Tibial nerve (tissue), 4 donors: ENCODE measurements at places on chromosomes 6 and 20.
A peak's percentile ranks its signal among the peaks of the same experiment; 100 is the strongest.

DNA sequence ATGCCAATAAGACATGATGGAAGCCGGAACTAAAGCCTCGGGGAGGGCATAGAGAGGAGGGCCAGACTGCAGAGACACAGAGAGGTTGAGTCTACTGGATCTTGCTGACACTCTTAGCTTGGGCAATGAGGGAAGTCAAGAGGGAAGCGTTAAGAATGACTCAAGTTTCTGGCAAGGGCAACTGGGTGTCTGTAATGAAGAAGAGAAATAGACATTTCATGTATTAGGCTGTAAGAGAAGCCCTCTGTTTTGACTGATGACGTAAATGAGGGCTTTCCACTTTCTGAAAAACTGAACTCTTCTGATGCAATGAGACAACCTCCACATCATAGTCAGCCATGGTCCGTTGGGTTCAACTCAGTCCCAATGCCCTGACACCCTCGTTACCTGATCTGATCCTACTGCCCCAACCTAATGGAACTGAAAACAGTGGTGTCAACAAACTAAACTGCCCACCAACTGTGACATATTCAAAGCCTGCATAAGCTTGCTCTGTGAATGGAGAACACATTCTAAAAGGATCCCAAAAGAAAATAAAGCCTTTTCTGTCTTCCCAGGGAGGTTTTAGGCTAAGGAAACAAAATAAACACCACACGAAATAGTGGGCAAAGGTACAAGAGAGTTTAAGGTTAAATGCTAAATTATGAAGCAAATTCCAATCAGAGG, 45.8 kb upstream of the PNRC1 start:
- peak; percentile 64 for DNase-seq

DNA sequence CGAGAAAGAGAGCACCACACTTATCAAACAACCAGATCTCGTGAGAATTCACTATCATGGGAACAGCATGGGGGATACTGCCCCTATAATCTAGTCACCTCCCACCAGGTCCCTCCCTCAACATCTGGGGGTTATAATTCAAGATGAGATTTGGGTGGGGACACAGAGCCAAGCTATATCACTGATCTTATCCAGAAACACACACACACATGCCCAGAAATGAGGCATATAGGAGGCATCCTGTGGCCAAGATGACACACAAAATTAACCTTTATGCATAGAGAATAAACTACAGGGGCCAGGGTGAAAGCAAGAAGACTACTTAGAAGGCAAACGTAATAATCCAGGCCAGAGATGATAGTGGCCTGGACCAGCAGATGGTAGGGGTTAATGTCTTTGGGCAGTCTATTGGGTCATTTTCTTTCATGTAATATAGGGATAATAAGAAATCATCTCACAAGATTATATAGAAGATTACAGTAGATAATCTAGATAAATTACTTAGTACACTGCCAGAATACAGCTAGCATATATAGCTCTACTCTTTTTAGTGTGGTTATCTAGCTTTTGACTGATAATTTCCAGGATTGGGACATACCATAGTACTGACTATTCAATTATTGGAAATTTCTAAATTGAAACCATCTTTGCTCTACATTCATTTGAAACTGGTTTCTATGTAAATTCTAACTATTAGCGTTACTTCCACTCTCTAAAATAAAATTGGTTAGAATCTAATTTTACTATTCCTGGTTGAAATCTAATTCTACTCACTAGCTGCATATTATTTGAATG, 20.0 kb downstream of the RNF144B start:
- no peak for DNase-seq

DNA sequence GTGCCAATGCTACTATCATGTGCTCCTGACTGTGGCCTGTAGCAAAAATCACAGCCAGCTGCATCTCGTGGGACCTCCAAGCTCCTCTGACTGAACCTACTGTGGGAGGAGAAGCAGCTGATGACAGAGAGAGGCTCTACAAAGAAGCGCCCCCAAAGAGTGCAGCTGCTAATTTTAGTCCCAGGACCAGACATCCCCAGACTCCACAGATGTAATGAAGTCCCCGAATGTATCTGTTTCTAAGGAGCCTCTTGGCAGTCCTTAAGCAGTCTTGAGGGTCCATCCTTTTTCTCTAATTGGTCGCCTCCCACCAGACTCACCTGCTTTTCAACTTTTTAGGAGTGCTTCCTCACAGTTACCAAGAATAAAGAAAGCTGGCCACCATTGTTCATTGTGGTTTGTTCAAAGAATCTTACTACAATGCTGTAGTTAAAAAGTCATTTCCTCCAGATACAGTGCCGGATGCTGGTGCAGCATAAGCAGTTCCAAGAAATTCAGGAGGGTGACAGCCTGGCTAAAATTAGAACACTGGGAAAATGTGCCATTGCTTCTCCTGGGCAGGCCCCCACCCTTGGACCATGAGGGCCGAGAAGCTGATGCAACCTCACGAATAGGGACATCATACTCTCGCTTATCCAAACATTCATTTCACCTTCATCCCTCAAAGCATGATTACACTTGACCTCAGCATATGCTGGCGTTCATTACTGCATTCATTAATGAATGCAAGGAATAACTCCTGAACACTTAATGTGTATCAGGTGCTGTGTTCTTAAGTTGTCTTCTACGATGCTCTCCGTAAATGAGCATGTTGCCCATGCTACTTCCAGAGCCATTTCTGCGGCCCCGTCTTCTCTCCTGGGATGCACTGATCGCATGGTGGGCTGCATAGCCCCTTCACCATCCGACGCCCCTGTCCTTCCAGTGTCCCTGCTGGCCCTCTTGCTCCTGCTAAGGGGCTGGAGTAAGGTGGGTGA, 66.4 kb downstream of the LY86 start:
- no peak for DNase-seq

GRCh38 chr6:154307696-154308425, 48.7 kb downstream of the IPCEF1 start:
- DNase-seq = no peak

DNA sequence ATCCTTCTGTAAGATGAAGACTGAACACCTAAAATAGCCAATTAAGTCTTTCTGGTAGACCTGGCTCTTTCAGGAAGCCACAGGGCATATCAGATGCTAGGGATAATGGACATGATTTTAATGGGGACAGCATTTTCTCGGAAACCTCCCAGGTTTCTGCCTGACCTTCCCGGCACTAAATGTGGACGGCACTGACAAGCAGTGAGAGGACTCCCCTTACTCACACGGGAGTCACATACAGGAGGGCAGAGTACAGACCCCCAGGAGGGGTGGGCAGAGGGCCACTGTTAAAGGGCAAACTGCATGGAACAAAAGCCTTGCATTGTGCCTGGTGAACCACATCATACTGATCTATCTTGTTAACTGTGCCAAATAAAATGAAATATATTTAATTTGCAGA, 19.9 kb downstream of the PSMG4 start:
- DNase-seq = no peak
